CD4-positive, alpha-beta memory T cell (primary cell): ENCODE measurements at places on chromosomes 2 and 18.

DNA sequence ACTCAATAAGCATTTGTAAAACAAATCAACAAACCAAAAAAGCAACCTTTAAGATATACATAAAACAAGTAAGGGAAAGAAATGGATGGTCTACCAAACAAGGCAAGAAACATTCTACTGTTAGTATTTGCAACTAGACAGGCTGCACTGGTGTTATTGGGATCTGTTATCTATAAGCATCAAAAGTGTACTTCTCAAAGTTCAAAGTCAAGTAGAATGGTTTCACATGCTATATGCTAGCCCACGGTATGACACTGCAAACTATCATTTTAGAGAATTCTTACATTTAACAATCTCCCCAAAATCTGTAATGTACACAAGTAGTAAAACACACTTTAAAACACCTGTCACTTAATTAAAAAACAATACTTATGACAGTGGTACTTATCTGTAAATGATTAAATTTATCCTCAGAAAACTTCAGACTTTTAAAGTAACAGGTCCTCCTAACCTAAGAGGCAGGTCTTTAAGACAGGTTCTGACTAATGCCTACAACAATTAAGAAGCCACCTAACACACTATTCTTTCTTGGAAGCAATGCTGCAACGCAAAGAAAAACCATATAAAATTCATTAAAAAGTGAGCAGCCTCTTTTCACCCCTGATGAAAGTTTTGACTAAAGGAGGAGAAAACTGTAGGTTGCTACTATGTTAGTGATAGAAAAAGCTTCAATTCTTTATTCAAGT, 34.8 kb downstream of the SMAD2 start:
- no peak for DNase-seq

DNA sequence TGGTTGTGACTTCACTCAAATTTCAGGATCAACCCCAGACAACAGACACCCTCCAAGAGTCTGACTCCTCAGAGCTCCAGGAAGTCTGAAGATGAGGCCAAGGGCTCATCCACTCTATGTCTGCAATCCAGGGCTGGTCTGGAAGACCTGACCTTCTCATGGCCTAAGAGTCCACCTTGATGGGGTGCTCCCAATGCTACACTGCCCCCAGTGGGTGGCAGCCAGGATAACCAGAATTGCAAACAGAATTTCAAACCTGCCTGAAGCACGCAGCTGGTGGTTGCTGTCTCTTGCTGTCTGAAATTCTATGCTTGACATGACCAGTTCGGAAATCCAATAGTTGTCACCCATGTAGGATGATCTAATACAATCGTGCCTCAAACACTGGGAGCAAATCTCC, 96.0 kb downstream of the UXS1 start:
- DNase-seq: no peak

- DNase-seq: no peak
These were observed 114.5 kb downstream of the STPG4 start for GRCh38 chr2:47040651-47041050.

- DNase-seq: no peak
These were observed 116.0 kb downstream of the COPS8 start for GRCh38 chr2:237201461-237202287.

GRCh38 chr2:190447766-190448165, 39.6 kb downstream of the MFSD6 start:
- no peak for DNase-seq

DNA sequence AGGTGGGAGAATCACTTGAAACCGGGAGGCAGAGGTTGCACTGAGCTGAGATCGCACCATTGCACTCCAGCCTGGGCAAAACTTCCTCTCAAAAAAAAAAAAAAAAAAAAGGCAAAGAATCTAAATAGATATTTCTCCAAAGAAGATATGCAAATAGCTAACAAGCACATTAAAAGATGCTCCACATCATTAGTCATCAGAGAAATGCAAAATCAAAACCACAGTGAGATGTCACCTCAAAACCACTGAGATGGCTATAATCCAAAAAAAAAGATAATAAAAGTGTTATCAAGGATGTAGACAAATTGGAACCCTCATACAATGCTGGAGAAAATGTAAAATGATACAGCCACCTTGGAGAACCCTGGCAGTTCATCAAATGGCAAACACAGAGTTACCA, 8.4 kb downstream of the ST8SIA5 start:
- no peak for DNase-seq

DNA sequence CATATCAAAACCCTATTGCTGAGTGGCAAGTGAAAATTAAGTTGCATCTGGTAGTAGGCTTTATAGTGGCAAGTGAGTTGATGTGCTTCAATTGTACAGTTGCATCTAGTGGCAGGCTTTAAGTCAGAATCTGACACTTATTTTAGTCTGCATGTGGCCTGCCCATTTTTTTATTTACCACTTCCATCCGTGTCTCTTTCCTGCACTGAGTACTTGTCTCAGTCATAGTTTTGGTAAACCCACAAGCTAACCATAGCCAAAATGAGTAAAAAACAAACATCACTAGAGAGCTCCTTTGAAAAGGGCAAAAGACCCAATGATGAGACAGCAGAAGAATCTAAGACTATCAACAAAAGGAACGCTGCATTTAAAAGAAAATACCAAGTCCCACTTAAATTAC, 96.0 kb upstream of the CRACDL start:
- DNase-seq: no peak

DNA sequence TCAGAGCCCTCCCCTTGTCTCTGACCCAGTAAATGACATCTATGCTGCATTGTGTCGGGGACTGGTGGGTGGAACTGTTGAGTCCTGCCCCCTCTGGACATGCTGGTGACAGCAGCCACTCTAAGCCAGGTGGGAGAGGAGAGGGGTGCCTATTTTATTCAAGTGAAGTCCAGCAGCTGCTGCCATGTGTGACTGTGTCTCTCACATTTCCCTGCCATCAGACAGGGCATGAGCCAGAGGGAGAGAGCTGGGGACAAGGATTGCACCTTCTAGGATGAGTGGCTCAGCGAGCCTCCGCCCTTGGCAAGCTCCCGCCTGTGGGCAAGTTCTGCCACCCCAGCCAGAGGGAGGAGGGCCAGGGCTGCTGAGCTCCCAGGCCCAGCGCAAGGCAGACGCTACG, 13.7 kb downstream of the NGEF start:
- no peak for DNase-seq

DNA sequence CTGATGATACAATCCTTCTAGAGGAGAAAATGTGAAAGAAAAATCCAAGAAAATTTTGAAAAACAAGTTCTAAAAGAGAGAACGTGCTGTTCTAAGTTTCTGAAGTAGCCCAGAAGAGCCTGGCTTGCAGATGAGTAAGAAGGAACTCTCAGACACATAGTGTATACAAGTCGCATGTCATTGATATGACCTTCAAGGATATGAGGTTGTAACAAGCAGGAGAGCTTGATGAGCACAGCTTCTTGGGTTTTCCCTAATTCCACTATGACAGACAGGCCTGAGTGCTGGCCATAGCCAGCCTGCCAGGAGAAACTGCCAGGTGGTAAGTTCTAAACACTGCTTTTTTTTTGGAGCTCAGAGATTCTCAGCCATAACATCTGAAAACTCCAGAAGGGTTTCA, 235.7 kb upstream of the SIX2 start:
- DNase-seq: no peak

- DNase-seq: no peak
These were observed 422.6 kb upstream of the REG3G start for GRCh38 chr2:78602862-78603261.

- no peak for DNase-seq
These were observed 370.8 kb upstream of the NT5C1B start for GRCh38 chr2:18959952-18960717.
